WTC11 (cell line): ENCODE measurements at places on chromosomes 4 and X. TPM values are rescaled to one million over a fixed set of nuclear protein-coding genes. Genes with fewer than 3 reads are reported as not detected.

Gene DUSP21
- total RNA-seq = not detected in 3 replicates

Gene POF1B
- total RNA-seq = 0.09 to 0.23 TPM in 2 of 3 replicates, not detected in the other

Gene BMX
- not detected in 3 replicates for total RNA-seq

Gene SPANXD
- not detected in 3 replicates for total RNA-seq

Gene SATL1
- 0.22 to 0.39 TPM (median 0.32 TPM) in 3 replicates for total RNA-seq

DNA sequence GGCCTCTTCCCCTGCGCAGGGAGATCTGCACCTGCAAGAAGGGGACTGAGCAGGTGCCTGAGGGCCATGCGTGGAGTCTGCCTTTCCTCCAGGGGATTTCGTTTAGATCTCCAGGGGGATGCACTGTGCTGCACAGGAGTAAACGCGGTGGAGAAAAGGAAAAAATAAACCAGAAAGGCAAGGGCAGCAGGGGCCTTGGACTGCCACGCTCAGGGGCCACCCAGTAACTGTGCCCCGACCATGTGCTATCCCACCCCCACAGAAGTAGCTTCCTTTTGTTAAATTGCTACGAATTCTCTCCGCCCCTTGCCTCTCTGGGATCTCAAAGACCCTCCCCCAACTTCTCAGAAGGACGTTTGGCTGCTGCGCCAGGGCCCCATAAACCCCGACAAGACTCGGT, 17.2 kb upstream of the HMX1 start:
- no peak for DNase-seq

- DNase-seq = no peak
These were observed 307.0 kb downstream of the ADGRL3 start for GRCh38 chr4:61507091-61507490.
